ENCODE measurements at places on chromosomes 3 and 15. TPM values are rescaled to one million over a fixed set of nuclear protein-coding genes. Genes with fewer than 3 reads are reported as not detected.

LIPC gene
- not detected for total RNA-seq

WDR49 gene
- 0.63 TPM for total RNA-seq

SV2B gene
- total RNA-seq, result not detected

GHRL gene
- total RNA-seq, result 0.54 TPM

CCNL1 gene
- 210 TPM for total RNA-seq

ABI3BP gene
- 185 TPM for total RNA-seq

SLC2A2 gene
- total RNA-seq, result not detected

SCN11A gene
- 0.07 TPM for total RNA-seq

CCDC39 gene
- not detected for total RNA-seq

FBN1 gene
- 258 TPM for total RNA-seq

EFHB gene
- total RNA-seq, result 0.42 TPM

TIMP4 gene
- total RNA-seq, result 56.7 TPM

IL16 gene
- total RNA-seq, result 11.1 TPM

IL17RD gene
- 3.1 TPM for total RNA-seq

PCOLCE2 gene
- 122 TPM for total RNA-seq

CTXN2 gene
- not detected for total RNA-seq

CDV3 gene
- 86.5 TPM for total RNA-seq

IMPDH2 gene
- total RNA-seq, result 96.2 TPM

ERICH6 gene
- not detected for total RNA-seq

SPINT1 gene
- total RNA-seq, result 4.6 TPM

POMGNT2 gene
- total RNA-seq, result 21.7 TPM

ALDH1A3 gene
- 21.8 TPM for total RNA-seq

KCNAB1 gene
- 12.2 TPM for total RNA-seq

TRIM71 gene
- not detected for total RNA-seq

CADPS gene
- 7.2 TPM for total RNA-seq

TMCO5A gene
- total RNA-seq, result not detected

CHDH gene
- total RNA-seq, result 8.4 TPM

EXD1 gene
- not detected for total RNA-seq

ZNF80 gene
- total RNA-seq, result not detected

LACTB gene
- 11.6 TPM for total RNA-seq

SLC6A11 gene
- total RNA-seq, result not detected

SLC51B gene
- total RNA-seq, result not detected

XCR1 gene
- total RNA-seq, result not detected

NAALADL2 gene
- 12.9 TPM for total RNA-seq

DAPK2 gene
- total RNA-seq, result 6.1 TPM

CCR9 gene
- total RNA-seq, result not detected

GASK1A gene
- 37.3 TPM for total RNA-seq

AHSG gene
- not detected for total RNA-seq

PLD1 gene
- total RNA-seq, result 51.3 TPM

TM4SF18 gene
- total RNA-seq, result 1.9 TPM

UBXN7 gene
- 21.1 TPM for total RNA-seq

ZNF197 gene
- 20.0 TPM for total RNA-seq

KLHL40 gene
- total RNA-seq, result not detected

GOLGA8S gene
- 0.14 TPM for total RNA-seq

SEMA3B gene
- 57.2 TPM for total RNA-seq

SLMAP gene
- total RNA-seq, result 239 TPM
